NCI-H345 (cell line): ENCODE measurements at places on chromosomes 3 and 15.

GRCh38 chr3:152554980-152555379 is 280.0 kb upstream of the P2RY1 start:
- DNase-seq, result no peak

DNA sequence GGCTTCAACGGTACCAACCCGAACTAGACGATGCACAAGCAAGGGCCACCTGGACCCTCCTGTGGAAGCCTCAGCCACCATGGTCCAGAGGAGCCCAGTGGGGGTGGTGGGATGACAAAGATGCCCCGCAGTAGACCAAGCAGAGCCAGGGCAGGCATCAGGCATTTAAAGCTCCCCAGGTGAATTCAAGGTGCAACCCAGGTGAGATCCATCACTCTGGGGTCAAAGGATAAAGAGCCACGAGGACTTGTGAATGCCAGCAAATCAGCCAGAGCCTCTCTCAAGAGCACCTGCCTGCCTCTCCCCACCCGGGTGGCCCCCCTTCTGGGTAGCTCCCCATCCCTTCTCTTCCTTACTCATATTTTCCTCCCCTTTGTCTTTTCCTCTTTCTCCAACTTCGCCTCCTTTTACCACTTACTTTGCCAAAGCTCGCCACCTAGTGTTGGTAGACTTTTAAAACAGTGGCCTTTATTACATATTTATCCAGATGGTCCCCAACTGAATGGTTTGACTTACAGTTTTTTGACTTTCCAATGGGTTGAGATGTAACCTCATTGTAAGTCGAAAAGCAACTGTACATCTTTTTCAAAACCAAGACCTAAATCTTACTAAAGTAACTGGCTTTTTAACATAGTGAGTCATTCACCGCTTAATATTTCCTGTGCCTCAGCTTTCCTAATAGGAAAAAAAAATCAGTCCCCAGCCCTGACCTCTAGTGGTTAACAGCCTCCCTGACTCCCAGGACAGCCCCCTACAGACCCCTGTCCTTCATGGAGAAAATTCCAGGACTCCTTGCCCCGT is 18.8 kb downstream of the PLA2G4F start:
- peak; percentile 46 for DNase-seq

DNA sequence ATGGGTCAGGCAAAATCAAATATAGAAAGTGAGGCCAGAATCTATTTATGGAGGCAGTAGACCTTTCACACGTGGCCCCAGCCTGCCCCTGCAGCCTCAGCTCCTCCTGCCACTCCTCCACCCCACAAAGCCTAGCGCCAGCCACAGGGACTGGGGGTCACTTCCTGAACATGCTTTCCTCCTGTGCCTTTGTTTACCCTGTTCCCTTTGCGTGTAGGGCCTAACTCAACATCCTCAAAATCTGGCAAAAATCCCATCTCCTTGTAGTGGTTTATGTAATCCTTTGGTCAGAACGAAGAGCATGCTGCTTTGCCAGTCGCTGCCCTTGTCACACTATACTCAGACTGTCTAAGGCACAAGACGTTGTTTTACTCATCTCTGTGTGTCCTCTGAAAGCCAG is 39.6 kb downstream of the KBTBD12 start:
- DNase-seq, result no peak

GRCh38 chr3:71089271-71089847 is 494.2 kb downstream of the FOXP1 start:
- no peak for DNase-seq

- DNase-seq, result no peak
Measured at GRCh38 chr3:28850186-28850585, 430.7 kb upstream of the RBMS3 start.

GRCh38 chr3:17709236-17709810 is 33.1 kb downstream of the TBC1D5 start:
- DNase-seq, result no peak

DNA sequence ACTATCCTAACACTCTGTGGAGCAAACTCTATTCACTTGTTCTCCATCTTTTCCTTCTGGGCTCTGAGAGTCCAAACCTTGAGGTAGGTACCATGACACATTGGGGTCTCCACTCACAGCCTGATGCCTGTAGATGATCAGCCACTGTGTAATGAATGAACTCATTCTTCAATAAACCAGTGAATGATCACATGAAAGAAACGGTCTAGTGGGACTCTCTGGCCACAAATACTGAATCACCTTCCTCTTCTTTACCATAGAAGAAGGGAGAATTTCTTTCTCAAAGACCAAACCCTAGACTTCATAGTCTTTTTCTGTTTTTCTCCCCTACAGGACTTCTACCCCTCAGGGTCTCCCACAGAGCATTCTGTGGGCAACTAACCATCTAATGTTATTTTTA is 20.5 kb upstream of the ABHD2 start:
- DNase-seq, result no peak

GRCh38 chr3:191369616-191370010 is 39.3 kb upstream of the UTS2B start:
- DNase-seq, result no peak

- DNase-seq, result no peak
Measured at GRCh38 chr15:42695527-42696071, 41.3 kb downstream of the CDAN1 start.

DNA sequence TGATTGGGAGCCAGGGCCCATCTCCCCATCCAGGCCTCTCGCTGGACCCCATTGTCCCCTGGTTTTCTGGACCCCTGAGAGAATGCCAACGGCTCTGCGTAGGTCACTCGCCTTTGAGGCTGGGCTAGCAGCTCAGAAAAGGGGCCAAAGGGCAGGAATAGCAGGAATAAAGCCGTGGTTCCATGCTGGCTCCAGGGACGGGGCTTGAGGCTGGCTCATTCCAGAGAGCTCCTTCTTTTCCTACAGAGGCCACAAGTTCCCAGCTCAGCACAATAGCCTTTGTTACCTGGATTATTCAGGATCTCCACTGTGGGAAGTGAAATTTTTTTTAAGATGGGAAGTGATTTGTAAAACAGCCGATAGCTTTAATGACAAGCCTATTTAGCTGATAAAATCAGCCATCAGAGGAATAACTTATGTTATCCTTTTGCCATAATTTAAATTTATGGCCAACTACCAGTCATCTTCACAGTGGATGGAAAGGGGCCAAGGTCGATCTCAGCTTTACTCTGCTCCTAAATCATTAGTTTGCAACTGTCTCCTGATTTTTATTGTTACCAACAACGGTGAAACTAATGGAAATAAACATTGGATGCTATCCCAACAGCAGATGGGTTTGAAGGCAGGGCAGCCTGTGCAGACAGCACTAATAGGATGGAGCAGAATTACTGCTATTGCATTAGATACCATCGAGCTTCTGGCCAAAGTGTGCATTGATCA is 124.3 kb downstream of the TMEM266 start:
- no peak for DNase-seq
